NCI-H1092 (cell line): ENCODE measurements at places on chromosomes 12 and 14.

GRCh38 chr12:466039-466438 lies 6.3 kb downstream of the B4GALNT3 start:
- no peak for DNase-seq

DNA sequence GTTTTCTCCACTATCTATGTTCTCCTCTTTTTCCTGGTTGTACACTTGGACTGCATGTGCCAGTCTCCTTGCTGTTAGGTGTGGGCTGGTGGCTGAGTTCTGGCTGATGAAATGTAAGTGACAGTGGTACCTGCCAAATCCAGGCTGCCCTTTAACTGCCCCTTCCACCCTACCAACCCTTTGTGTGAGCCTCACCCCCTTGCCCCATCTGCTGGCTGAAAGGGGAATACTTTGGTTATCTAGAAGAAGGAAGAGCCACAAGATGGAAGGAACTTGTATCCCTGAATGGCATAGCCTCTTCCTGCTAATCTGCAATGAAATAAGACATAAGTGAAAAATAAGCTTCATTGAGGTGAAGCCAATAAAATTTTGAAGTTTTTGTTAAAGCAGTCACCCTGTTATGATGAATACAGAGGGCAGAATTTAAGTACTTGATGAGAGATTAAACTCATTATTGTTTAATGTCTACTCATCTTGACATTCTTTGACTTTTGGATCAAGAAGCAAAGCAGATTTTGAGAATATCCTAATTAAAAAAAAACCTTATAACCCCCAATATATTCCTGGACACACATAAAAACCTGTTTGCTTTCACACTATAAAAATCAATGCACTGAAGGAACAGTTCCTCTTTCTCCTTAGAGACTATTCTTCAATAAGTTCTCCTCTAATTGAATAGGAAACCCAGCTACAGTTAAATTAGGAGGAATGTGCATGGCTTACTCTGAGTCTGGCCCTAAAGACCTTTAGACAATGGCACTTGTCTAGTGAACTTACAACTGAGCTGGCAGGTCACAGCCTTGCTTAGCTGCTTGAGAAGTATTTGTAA lies 262.6 kb upstream of the BTG1 start:
- peak; percentile 2 for DNase-seq

DNA sequence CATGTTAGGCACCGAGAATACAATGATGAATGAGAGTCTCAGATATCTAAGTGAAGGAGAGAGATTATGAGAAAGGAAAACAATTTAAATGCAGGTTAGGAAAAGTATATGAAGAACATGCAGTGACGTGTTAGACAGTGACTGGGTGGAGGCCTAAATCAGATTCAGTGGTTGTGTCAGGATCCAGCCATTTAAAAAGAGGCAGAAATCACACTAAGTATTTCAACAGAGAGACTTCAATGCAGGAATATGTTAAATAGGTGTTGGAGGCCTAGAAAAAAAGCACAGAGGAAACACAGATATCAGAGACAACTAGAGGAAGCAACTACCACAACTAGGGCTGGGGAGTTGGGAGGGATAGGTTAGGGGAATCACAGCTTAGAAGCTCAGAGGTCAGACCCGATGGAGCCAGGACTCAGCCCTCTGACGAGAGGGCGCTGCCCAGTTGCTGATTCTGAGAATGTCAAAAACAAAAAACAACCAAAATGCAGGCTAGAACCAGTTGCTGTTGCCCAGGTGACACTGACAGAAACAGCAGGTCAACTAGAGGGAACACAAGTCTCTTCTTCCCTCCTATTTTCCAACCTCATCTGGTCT lies 3.0 kb upstream of the GARIN2 start:
- DNase-seq = no peak

DNA sequence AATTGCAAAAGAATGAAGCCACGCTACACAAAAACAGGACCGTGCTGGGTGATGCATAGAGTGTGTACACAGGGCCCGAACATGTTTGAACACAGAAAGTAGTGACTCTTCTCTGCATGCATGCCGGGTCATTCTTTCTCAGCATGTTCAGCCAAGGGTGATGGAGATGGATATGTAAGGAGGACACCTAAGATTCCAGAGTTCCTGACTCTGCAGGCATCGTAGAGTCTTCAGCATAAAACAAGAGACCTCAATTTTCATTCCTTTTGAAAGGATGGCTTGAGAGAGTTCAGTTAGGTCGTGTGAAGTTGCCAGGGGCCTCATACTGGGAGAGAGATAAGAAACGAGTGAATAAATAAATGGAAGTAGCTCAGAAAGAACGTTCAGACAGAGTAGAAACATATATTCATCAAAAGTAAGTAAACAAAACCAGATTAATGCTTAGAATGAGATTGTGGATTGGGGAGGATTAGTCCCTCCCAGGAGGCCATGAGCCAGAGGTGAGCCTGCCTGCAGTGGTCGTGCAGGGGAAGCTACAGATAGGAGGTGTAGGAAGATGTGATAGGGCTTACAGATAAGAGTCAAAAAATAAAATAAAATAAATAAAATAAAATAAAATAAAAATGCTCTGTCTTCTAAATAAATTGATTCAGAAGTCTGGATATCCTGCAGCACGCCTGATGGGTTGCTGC lies 27.6 kb upstream of the SEL1L start:
- DNase-seq = no peak

DNA sequence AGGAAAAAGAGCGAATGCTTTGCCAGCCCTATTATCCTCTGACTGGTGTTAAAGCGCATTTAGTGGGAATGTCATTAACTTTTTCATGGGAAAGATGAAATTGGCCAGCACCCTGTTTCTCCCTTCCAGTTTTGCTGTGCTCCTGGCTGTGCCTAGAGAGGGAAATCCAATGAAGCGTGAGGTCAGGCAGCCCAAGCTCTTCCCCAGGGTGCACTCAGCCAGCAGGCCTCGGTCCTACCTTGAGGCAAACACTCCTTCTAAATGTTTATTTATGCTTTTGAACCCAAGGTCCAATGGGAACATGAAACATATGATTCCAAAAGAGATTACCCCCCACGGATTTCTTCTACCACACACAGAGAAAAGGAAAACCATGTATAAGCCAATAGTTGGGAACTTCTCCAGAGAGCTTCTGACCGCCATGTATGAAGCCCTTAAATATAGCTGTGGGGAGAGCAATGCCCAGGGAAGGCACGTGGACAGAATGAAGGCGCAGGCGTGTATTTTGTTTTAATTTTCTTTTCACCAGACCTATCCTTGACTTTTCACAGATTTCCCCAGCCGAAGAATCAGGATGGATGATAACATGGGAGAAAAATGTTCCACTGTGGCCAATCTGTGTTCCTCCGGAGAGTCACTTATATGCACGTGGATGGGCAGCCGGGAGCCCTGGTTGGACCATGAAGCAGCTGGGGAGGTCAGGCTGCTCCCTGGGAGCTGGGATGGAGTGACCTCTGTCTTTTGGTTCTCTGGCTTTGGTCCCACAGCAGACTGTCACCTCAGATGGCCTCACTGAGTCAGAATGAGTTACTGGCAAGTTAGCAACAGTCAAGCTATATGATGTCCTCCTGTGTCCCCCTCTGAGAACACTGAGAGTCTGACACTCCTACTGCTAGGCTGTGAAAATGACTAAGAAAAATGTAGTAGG lies 37.3 kb downstream of the GPR135 start:
- no peak for DNase-seq

DNA sequence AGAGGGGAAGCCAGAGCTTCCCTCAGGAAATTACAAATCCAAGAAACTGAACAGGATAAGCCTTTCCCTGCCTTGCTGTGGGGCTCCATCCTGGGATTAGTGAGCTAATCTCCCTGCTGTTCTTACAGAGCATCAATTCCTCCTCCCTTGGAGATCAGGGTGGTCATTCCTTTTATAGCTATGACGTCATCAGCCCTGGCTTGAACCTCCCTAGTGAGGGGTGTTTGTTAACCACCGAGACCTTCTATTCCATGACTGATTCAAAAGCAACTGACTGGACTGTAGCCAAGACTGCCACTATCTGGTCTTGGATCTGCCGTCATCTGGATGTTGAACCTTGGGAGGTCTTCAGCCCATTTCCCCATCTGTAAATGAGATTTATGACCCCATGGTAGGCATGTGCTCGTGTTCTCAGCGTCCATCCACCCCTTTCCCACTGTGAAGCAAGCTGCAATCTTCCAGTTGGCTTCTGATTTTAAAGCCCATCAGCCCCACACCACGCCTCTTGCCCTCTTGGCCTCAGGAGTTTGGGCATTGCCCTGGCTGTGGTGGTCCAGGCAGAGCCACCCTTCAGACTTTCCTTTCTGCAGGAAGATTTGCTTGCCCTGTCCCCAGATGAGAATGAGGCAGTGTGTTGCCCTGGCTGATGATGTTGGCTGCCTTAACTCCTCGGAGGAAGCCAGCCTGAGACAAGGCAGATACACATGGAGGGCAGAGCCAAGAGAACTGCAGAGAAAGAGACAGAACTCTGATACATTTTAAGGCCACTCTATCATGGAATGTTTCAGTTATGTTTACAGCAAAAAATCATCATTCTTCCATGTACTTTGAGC lies 59.6 kb upstream of the ACTN1 start:
- no peak for DNase-seq

DNA sequence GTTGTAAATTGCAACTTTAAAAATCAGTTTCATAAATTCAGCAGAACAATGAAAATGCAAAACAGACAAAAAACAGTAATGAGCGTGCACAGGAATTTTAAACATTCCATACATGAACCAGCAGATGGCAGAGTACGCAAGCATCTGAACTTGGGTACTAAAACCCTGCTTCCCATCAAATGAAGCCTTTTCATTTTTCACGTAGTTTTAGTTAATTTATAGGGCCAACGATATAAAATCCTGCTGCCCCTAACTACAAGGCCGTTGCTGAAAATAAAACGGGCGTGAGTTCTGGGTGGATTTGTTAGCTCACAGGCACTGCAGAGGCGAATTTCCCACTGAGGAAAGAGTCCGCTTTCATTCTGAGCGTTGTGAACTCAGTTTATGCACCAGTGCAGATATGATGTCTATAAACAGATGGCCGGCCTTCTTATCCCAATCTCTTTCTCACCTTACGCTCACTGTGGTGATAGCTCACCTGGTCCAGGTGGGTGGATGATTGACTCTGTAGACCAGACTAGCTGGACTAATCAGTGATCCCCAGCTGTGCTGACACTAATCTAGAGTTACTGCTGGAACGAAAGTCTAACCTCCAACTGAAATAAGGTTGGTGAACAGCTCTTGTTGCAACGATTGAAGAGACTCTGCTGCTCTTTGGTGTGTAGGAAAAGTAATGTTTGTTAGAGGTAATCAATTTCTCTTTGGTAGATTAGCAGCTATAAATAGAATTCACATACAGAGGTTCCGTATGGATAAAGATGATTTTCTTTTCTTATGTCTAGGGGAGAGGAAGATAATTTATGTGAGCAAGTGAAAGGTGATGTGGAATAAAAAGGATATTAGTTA lies 89.2 kb downstream of the PDZRN4 start:
- peak; percentile 12 for DNase-seq

DNA sequence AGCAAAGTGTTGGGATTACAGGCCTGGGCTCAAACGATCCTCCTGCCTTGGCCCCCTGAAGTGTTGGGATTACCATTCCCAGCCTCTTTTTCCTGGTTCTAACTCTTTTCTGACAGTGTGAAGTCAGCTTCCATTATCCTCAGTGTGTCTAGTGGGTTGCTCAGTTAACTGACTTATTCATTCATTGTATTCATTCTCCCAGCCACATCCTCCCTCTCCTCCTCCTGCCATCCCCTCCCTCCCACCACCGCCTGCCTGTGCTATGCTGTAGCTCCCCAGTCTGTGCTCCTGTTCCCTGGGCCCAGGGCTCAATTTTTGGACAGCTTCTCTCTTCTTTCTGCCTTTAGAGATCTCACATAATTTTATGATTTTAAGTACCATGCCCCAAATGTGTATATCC lies 19.4 kb downstream of the ATP6V0A2 start:
- no peak for DNase-seq

DNA sequence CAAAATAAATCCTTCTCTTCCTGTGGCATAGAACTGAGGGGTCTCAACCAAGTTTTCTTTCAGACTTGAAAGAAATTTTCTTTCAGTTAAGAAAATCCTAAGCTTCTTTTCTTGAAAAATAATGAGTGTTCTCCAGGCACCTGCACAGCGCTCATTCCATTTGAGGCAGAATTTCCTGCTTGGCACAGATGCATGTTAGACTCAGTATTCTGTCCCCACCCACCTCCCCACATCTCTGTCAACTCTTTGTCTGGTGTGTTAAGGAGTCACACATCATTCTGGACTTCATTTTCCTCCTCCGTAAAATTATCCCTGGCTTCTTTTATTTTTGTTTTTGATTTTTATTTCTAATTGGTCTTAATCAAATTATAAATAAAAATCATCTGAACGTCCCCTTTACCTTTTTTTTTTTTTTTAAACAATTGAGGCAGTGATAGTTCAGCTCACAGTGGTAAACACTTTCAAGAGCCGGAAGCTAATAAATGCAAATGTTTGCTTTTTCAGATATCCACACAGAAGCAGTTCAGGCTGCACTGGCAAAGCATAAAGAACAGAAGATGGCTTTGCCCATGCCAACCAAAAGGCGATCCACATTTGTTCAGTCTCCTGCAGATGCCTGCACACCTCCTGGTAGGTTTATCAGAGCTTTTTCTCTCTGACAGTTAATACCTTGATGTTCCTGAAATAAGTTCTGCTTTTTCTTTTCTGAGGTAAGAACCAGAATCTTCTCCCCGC lies 104.0 kb upstream of the ATF1 start:
- no peak for DNase-seq

DNA sequence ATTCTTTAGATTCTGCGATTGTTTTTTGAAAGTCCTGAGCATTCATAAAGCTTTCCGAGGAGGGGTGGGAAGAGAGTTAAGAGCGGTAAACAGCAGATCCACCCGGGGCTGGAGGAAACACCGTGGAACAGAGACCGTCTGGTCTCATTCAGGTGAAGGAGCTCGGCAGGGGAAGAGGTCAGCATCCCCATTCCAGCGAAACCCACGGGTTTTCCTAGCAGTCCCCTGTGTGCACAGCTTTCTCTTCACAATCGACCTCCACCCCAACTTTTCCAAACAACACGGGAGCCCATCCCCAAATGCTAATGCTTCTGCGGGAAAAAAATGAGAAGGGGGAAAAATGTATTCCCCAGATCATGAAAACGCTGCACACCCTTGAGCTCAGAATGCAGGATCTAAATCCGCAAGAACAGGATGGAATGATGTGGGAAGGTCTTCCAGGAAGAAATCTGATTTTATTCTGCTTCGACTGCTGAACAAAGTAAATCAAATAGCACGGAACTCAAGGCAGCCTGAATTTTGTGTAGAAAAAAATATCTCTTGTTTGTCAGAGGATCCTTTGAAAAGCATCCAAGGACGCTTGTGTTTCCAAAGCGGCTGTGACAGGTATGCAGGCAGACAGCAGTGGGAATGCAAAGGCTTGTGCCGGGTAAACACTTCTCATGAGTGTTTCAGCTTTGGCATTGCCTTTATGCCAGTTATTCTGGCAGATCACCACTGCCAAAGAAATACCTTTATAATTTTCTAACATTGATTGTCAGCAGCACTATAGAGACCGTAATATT lies 128.8 kb downstream of the NDUFA12 start:
- no peak for DNase-seq

- DNase-seq = no peak
These were observed 257.8 kb upstream of the ARHGAP5 start for GRCh38 chr14:31819281-31819680.

GRCh38 chr14:21894003-21894897 lies 220.6 kb upstream of the OR4E1 start:
- DNase-seq = no peak

- no peak for DNase-seq
These were observed 60.6 kb downstream of the ADGRD1 start for GRCh38 chr12:131014343-131014742.
